ENCODE measurements at places on chromosomes 2 and 18. TPM values are rescaled to one million over a fixed set of nuclear protein-coding genes. Genes with fewer than 3 reads are reported as not detected.

Gene CAPN14
- total RNA-seq = 0.60 TPM

Gene PTPRN
- 22.0 TPM for total RNA-seq

Gene LIPT1
- 11.1 TPM for total RNA-seq

Gene PROKR1
- total RNA-seq = 3.1 TPM

Gene MTERF4
- total RNA-seq = 111 TPM

Gene CYP27C1
- total RNA-seq = 4.6 TPM

Gene LCT
- not detected for total RNA-seq

Gene GKN2
- total RNA-seq = not detected

Gene STAMBP
- total RNA-seq = 40.7 TPM

Gene ALMS1
- total RNA-seq = 87.4 TPM

Gene MCEE
- total RNA-seq = 28.5 TPM

Gene MITD1
- 25.0 TPM for total RNA-seq

Gene MEMO1
- total RNA-seq = 36.6 TPM

Gene MOGAT1
- total RNA-seq = not detected

Gene KCNG3
- total RNA-seq = 2.0 TPM

Gene LTBP1
- 132 TPM for total RNA-seq

Gene MC5R
- total RNA-seq = 0.33 TPM

Gene CENPA
- total RNA-seq = 2.4 TPM

Gene SPATA3
- not detected for total RNA-seq

Gene GULP1
- total RNA-seq = 86.1 TPM

Gene AAMP
- 126 TPM for total RNA-seq

Gene C2orf92
- total RNA-seq = 16.2 TPM

Gene KCNK3
- total RNA-seq = 40.4 TPM

Gene GAD1
- 25.1 TPM for total RNA-seq

Gene ANKRD44
- total RNA-seq = 42.0 TPM

Data from camera-type eye (tissue), 1 donor.